ENCODE measurements at places on chromosomes 12 and 14.

GRCh38 chr14:84783511-84783910 lies 746.4 kb upstream of the FLRT2 start:
- DNase-seq: no peak

DNA sequence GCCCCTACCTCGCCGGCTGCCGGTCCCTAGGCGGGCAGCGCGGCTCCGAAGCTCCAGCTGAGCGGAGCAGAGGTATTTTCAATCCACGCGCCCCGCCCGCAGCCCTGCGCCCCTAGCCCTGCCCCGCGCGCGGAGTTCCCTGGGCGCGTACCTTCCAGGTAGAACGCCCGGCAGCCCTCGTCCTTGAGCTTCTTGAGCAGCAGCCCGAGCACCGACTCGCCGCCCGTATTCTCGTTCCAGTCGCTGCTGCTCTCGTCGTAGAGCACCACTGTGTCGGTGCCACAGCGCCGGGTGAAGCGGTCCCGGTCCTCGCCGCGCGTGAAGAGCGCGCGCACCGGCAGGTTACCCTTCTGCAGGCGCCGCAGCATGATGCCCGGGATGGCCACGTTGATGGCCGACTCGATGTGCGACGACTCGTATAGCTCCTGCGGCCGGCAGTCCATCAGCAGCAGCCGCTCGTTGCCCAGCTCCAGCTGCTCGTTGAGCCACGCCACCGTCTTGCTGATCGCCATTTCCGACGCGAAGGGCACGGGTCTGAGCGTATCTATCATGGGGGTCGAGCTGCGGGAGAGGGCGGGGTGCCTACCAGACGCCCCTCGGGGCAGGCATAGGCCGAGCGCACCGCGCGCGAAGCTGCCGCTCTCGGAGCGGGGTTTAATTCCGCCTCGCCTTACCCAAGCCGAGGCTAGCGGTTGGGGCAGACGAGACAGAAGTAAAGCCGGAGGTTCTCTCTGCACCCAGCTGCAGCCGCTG lies 636 bp downstream of the DUSP6 start:
- no peak for DNase-seq

DNA sequence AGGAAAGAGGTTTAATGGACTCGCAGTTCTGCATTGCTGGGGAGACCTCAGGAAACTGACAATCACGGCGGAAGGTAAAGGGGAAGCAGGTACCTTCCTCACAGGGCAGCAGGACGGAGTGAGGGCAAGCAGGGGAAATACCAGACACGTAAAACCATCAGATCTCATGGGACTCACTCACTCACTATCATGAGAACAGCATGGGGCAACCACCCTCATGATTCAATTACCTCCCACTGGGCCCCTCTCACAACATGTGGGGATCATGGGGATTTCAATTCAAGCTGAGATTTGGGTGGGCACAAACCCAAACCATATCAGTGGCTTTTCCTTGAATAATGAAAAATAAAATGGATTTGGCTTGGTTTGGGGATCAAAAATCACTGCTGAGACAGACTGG lies 380.5 kb downstream of the VRK1 start:
- DNase-seq: no peak

DNA sequence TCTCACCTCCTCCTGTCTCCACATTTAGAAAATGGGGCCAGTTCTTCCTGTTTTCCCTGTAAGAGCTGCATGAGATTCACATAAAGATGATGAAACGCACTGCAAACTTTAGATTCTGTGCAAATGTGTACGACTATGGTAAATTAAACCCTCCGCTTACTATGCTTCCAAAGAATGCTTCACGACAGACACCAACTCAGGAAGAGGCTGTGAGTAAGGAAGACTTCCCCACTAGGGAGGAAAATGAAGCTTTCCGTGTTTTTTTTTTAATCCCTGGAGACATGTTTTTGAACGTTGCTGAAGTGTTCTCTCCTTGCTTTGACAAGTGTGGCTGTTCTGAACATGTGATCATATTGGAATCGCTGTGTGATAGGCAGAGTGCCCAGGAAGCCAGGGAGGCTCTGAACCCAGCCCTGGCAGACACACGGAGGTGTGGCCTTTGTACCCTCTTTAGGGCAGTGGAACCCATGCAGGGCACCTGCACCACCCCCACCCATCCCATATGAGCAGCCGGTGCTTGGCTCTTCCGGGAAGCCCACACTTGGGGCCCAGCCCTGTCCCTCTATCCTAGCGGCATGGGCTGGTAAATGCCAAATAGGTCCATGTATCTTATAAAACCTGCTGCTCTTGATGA lies 7.5 kb upstream of the SYNE3 start:
- DNase-seq: no peak

- no peak for DNase-seq
These were observed 446 bp downstream of the PPP1R12A start for GRCh38 chr12:79934281-79935020.

DNA sequence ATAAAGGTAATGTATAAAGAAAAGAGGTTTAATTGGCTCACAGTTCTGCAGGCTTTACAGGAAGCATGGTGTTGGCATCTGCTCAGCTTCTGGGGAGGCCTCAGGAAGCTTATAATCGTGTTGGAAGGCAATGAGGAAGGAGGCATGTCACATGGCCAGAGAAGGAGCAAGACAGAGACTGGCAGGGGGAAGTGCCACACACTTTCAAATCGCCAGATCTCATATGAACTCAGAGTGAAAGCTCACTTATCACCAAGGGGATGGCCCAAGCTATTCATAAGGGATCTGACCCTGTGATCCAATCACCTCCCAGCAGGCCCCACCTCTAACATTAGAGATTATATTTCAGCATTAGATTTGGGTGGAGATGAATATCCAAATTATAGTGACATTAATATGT lies 26.3 kb downstream of the LDHB start:
- no peak for DNase-seq

DNA sequence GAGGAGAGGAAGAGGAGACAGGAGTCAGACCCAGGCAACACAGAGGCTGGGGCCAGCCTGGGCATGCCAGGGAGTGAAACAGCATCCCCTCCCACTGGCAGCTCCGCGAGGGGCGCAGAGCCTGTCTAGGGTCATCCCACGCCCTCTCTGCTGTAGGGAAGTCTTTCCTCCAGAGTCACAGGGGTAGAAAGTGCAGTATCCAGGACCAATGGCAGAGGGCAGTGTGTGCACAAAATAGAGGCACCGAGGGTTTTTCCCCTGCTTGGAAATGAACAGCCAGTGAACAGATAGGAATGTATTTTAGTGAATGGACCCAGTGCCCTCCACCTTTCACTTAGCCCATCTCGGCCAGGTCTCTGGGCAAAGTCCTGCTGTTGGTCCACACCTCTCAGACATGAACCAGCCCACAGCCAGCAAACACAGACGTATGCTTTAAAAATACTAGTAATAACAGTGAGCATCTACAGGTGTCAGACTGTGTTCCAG lies 9.4 kb upstream of the KRT74 start:
- DNase-seq: peak; percentile 39

DNA sequence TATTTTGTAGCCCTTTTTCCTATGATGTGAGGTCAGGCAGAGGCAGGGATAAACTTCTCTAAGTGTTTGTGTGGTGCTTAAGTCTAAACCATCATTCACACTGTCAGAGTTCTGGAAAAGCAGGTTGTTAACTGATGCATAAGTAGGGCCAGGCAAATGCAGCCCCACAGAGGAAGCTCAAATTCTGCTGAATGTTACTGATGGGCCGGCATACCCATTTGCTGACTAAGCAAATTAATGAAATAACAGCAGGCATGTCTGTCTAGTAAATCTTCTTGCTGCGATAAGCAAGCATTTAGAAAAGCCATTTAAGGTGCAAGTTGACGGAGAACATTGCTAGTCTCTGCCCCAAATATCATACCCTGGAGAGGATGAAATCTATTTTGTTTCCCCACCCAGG lies 523.2 kb upstream of the CCDC196 start:
- no peak for DNase-seq

DNA sequence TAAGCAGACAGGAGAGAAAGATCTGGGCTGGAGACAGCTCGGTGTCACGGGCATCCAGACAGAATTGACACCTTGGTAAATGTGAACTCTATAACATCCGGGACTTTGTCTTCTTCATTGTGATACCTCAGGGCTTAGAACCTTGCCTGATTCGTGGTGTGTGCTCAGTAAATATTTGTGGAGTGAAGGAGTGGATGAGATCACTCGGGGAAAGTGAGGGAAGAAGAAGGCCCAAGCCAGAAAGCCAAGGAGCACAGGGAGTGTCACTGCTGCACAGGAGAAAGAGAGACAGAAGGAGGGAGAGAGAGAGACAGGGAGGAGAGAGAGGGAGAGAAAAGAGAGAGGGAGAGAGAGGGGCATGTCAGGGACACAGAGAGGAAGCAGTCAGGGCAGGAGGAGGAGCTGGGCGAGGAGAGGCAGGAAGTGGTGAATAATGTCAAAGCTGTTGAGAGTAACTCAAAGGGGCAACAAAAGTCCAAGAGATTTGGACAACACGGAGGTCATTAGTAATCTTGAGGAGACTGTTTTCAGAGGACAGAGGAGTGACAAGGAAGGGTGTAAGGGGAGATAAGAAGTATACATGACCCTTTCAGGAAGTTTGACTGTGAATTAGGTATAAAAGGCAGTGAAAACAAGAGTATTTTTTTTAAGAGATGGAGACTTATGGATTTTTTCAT lies 141.6 kb upstream of the MAX start:
- no peak for DNase-seq

DNA sequence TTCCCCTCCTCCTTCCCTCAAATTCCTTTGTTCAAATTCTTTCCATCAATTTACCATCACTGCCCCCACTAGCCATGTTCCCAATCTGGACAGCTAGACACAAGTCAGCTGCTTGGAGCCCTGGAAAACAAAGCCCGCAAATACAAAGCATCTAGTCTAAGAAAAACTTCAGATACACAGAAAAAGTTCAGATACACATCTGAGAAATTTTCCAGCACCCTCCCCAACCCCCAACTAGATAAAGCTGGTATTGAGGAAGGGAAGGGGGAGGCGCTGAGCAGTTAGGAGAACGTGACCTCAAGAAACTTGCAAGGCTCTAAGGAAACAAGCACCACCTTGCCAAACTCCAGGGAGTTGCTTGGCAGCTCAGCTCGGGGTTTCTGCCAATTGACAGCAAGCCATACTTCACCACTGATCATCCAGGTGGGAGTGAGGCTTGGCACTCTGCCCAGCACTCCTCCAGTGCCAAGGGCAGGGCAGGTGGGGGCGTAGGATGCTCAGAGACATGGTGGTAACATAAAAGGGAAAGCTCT lies 5.1 kb upstream of the CNIH1 start:
- no peak for DNase-seq

- peak; percentile 92 for DNase-seq
These were observed at the start of gene ZC3H10 for GRCh38 chr12:56117778-56118687. ZC3H10 (plus strand) TSS chr12:56118266; CDS start chr12:56120563, 2,297 bp downstream.

- DNase-seq: no peak
These were observed 47.0 kb downstream of the IFT81 start for GRCh38 chr12:110171186-110171538.

DNA sequence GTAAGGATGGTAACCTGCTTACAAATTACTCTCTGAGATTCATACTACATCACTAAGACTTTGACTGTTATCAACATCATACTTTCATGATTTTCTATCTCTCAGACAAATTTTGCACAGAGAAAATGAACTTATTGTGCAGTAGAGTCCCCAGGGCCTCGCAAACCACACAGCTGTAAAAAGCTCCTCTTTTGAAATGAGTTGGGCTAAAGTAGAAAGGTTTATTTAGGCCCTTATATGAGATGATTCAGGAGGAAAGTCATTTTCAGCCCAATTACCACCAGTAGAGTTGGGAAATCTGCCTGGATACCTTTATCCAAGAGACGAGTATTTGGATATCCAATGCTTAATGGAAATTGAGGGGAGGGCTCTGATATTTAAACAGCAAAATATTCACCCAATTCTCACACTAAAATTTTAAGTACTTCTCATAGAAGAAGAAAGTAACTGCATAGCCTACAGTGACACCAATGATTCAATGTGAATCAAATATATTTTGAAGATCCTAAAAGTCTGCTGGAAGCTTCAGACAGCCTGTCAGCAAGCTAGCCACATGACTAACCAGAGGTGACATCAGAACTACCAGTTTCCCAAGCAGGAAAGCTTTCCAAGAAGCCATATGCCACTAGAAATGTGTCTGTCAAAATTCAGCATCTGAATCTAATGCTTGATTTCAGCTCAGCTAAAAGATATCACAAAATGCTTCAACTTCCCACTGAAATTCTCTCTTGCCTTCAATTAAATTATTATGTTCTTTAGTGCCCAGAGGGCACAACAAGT lies 190.1 kb upstream of the SYT1 start:
- DNase-seq: no peak

DNA sequence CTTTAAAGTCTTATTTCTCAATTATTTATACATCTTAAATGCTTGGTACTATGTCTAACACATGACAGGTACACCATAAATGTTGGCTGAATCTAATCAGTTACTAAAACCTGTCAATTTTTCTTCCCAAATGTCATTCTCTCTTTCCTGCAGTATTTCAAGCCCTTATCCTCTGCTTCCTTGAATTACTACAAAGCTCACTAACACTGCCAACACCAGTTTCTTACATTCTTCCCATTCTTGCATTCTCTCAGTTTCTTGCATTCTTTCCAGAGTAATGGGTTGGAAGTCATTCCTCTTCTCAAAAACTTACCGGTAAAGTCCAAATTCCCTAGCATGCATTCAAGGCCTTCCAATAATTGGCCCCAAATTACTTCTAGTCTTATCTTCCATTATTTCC lies 9.6 kb upstream of the SMARCC2 start:
- no peak for DNase-seq

DNA sequence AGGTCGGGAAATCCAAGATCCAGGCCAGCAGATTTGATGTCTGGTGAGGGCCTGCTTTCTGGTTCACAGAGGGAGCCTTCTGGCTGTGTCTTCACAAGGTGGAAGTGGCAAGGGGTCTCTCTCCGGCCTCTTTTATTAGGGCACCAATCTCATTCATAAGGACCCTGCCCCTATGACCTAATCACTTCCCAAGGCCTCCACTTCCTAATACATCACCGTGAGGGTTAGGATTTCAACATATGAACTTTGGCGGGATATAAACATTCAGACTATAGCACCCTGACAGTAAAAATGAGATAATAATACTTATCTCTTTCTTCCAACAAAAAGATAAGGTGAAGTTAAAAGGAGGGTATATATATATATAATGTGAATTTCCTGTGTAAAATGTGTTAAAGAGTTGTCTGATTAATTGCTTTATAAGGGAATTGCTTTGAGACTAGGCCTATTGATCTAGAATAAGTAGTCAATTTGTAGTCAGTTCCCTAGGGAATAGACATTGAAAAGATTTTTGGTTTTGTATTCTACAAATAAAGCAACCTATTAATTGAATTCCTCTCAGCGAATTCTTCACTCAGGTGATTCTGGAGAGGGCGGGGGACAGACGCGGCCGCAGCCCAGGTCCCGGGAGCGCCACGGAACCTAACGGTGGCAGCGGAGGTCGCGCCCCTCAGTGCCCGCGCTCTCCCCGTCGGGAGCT lies 516 bp upstream of the LGALS3 start:
- DNase-seq: no peak

DNA sequence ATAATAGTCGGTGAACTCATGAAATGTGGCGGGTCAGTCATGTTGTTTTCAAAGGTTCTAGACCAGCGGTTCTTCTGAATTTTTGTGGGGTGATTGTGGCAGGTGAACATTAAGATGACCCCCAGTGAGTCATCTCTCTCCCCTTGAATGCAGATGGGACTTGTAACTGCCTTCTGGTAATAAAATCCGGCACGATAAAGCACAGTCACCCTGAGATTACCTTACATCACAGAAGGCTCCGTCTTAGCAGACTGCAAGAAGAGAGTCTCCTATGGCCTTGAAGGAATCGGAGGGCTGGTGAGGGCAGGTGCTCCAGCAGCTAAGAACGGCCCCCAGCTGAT lies 189.6 kb downstream of the FOXN3 start:
- no peak for DNase-seq
